Activated CD4-positive, alpha-beta T cell treated with anti-CD3 and anti-CD28 coated beads for 1 hour (primary cell): ENCODE measurements at places on chromosomes 4 and X.

DNA sequence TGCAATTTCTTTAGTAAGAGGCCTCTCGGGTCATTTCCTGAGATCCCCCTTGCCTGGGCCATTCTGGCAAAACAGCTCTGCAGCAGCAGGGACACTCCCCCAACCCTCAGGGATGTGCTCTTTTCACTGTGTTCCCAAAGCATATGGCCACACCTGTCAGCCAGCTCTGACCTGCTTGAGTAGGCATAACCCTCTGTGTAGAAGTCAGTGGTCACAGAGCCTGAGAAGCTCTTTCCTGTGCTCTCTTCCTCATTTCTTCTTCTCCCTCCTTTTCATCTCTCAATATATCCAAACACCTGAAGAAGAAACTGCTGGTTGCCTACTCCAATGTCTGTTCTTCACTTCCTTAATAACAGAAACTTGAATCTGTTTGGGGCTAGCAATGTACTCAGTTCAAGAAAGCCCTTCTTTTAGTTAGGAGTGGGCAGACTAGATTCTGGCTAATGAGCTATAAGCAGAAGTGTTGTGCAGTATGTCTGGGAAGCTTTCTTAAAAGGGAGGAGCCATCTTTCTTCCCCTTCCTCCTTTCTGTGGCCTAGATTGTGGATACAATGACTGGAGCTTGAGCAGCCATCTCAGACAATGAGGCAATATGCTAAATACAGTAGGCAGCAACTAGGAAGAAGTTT is 73.3 kb downstream of the PRPS1 start:
- DNase-seq, result no peak

- no peak for DNase-seq
Measured at GRCh38 chrX:41695426-41695825, 6.7 kb downstream of the GPR34 start.

- DNase-seq, result no peak
Measured at GRCh38 chr4:120725639-120726580, 196.6 kb downstream of the PRDM5 start.

- no peak for DNase-seq
Measured at GRCh38 chrX:45807572-45808425, 607.1 kb upstream of the DIPK2B start.

DNA sequence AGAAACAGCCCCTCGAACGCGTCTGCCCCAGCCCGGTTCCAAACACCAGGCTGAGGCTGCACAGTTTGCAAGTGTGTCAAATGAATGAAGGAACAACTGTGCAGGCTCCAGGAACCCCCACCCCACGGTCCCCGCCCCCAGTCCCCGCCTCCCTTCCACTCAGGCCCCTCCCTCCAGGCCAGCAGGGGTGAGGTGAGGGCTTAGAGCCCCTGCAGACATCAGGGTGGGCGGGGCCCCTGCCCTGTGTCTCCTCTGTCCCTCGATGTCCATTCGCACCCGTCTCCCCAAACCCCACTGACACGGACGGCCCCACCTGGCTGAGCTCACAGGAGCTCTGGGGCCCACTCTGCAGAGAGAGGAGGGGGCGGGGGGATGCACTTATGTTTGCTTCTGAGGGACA is 28.5 kb downstream of the TACC3 start:
- DNase-seq, result no peak
